ENCODE measurements at places on chromosomes 2 and 18.

- DNase-seq, result no peak
Measured at GRCh38 chr18:48974304-48975119, 23.7 kb upstream of the SMAD7 start.

GRCh38 chr18:76209597-76209996 lies 285.4 kb downstream of the ZNF516 start:
- DNase-seq, result no peak

DNA sequence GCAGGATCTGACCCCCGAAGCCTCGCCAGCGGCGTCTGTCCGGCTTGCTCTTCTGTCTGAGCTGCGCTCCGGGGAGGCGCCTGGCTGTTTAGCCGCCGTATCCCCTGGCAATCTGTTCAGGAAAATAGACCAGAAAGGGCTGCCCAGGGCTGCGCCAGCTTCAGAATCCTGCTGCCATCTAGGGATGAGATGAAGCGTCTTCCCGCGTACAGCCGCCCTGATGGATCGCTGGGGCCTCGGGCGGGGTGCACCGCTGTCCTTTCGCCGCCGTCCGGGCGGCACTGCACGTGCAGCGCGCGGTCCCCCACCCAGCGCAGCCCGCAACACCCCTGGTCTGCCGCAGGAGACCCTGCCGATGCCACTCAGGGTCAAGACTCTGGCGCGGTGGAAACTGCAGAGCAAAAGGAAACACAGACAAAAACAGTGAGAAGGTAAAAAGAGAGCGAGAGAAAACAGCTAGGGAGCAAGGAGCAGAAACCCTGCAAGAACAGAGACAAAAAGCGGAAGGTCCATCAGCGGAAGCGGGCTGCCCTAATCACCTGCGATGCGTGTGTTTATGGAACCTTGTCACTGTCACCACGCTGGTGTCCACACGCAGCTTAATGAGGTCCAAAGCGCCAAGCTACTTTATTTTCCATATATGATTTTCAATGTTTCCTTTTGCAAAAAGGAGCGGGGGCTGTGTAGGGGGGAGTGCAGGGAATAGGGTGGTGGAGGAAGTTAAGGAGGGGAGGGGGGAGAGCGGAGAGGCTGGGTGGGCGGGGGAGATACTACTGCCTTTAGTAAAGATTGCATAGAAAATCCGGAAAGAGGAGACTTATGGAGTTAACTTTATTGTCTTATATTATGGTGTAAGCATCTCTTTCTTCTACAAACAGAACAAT lies 2113.3 kb upstream of the PIK3C3 start:
- DNase-seq, result no peak

- DNase-seq, result no peak
Measured at GRCh38 chr2:181575024-181575649, 81.8 kb downstream of the CERKL start.

GRCh38 chr2:239368906-239369552 lies 31.8 kb downstream of the HDAC4 start:
- no peak for DNase-seq

- DNase-seq, result no peak
Measured at GRCh38 chr2:5766561-5766960, 74.4 kb downstream of the SOX11 start.

- no peak for DNase-seq
Measured at GRCh38 chr2:212176151-212176550, 362.5 kb downstream of the ERBB4 start.

- DNase-seq, result no peak
Measured at GRCh38 chr2:99636144-99637034, 146.6 kb upstream of the REV1 start.

- DNase-seq, result no peak
Measured at GRCh38 chr2:222819722-222820333, 41.0 kb upstream of the ACSL3 start.
